ENCODE measurements at places on chromosomes 12 and 14.
A peak's percentile ranks its signal among the peaks of the same experiment; 100 is the strongest.

DNA sequence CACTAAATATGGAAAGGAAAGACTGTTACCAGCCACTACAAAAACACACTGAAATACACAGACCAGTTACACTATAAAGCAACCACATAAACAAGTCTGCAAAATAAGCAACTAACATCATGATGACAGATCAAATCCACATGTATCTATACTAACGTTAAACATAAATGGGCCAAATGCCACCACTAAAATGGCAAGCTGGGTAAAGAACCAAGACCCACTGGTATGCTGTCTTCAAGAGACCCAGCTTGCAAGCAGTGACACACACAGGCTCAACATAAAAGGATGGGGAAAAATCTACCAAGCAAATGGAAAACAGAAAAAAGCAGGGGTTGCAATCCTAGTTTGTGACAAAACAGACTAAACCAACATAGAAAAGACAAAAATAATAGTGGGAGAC, 260.9 kb upstream of the SSTR1 start:
- DNase-seq: no peak

GRCh38 chr12:109777544-109777943, 55.7 kb downstream of the TRPV4 start:
- DNase-seq: peak; percentile 18

GRCh38 chr12:42291680-42292079, 34.2 kb downstream of the ZCRB1 start:
- no peak for DNase-seq

GRCh38 chr12:4938900-4939299, 29.2 kb downstream of the KCNA1 start:
- no peak for DNase-seq

GRCh38 chr14:71371711-71372396, 464.6 kb downstream of the PCNX1 start:
- DNase-seq: no peak

GRCh38 chr12:106508966-106509365, 73.8 kb upstream of the RFX4 start:
- no peak for DNase-seq

GRCh38 chr12:77204083-77204482, 138.7 kb upstream of the E2F7 start:
- no peak for DNase-seq

- DNase-seq: no peak
These were observed 1454.6 kb downstream of the AACS start for GRCh38 chr12:126519833-126520232.

DNA sequence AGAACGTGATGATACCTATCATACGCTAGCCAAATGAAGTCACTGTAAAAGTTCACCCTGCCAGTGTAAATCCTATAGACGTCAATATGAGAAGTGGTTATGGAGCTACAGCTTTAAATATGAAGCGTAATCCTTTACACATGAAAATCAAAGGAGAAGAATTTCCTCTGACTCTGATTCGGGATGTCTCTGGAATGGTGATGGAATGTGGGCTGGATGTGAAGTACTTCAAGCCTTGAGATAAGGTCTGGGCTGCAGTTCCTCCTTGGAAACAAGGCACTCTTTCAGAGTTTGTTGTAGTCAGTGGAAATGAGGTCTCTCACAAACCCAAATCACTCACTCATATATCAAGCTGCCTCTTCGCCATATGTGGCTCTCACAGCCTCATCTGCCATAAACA, 53.1 kb upstream of the NAP1L1 start:
- DNase-seq: no peak

GRCh38 chr12:43325786-43326185, 226.2 kb downstream of the ADAMTS20 start:
- no peak for DNase-seq

DNA sequence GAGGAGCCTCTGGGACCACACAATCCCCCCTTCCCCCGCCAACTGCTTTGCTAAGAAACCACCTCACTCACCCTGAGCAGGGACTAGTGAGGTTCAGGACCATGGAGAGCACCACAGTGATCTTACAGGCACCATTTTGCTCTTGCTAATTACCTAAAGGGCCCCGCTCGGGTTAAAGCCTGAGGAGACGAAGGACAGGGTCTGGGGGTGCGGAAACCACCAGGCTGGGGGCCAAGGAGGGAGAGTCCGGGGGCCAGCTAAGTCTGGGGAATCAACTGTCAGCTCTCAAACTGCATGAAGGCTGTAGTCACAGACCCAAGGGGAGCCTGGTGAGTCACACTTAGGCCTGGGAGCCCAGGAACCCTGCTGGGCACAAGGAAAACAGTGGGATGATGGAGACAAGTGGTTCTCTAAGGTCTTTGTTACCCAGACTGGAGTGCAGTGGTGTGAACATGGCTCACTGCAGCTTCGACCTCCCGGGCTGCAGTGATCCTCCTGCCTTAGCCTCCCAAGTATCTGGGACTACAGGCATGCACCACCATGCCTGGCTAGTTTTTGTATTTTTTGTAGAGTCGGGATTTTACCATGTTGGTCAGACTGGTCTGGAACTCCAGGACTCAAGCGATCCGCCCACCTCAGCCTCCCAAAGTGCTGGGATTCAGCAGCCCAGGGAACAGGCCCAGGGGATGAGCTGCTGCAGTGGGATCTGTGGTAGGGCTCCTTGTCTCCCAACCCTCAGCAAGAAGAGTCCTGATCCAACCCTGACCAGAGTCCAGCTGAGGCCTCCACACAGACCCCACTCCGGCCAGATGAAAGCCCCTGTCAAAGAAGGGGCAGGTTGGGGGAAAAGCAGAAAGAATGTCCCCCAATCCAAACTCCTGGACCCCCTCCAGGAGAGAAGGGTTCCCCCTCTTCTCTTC, 98.8 kb downstream of the CALM1 start:
- peak; percentile 23 for DNase-seq

DNA sequence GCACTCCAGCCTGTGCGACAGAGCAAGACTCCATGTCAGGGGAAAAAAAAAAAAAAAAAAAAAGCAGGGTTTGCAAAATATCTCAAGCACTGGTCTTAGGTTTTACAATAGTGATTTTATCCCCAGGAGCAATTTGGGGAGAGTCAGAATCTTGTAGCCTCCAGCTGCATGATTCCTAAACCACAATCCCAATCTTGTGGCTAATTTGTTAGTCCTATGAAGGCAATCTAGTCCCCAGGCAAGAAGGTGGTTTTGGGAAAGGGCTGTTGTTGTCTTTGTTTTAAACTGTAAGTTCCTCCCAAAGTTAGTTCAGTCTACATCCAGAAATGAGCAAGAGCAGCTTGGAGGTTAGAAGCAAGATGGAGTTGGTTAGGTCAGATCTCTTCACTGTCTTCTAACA, 135.7 kb downstream of the PLXNC1 start:
- DNase-seq: no peak

- DNase-seq: no peak
These were observed 74.8 kb upstream of the MGAT4C start for GRCh38 chr12:86331012-86331411.

DNA sequence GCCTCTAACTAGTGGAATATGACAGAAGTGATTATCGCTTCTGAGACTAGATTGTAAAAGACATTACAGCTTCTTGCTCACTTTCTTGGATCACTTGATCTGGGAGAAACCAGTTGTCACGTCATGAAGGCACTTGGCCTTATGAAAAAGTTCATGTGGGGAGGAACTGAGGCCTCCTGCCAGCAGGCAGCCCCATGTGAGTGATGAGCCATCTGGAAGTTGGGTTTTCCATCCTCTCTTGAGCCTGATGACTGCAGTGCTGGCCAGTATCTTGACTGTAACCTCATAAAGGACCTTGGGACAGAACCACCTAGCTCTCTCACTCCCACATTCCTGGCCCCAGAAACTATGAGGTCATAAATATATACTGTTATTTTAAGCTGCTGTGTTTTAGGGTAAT, 28.0 kb downstream of the TTLL5 start:
- no peak for DNase-seq

DNA sequence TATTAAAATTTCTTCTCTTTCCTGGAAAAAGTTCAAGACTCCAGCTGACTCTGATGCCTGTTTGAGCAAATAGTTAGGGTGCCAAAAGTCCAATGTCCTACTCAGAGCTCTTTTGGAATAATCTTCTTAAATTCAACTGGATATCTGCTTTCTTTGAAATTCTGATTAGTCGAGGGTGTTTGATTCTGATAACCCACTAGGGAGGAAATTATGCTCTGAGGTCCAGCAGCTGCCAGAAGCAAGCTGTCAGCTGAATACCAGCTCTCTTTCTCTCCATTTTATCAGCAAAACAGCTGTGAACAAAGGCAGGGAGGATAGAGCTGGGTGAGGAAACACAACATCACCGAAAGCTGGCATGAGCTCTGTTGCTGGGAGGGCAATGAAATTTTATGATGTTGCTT, 141.5 kb downstream of the CAND1 start:
- DNase-seq: no peak

DNA sequence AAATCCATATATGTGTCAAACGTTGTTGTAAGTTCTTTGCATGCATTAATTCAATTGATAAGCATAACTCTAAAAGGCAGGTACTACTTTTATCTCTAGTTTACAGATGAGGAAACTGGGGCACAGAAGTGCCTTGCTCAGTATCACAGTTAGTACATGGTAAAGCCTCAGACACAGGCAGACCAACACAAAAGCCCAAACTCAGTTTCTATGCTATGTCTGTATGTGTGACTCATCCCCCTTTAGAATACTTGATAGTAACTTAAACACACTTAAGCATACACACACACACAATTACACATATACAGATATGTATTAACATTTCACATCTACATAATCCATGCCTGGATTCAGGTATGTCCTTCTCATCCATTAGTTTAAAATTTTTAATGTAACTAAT, 88.0 kb downstream of the EPS8 start:
- no peak for DNase-seq

DNA sequence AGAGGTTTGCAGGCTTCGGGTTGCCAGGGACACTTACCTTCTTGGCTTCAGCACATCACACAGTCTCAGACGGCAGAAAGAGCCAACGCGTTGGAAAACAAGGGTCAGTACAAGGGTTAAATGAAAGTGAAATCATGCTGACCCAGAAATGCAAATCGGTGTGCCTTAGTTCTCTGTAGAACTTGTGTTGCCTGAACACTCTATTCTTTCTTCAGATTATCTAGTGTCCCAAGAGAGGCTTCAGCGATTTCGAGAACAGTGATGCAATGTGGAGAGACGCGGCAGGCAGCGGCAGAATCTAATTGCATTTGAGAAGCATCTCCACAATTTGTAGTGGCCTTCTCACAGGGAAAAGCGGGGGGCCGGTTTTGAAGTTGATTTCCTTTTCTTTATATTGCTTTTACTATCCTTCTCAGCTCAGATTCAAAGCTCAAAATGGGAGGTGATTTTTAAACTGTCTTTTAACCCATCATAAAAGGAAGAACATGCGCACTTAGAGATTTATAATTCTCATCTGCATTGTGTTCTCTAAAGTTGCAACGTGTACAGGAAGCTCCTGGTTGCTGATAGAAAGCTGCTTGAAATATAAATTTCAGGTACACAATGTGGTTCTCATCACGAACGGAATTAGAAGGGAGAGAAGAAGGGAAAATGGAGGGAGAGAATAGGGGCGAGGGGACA, 67.8 kb upstream of the EGLN3 start:
- DNase-seq: no peak

GRCh38 chr14:75821831-75822521, 159.8 kb downstream of the TGFB3 start:
- DNase-seq: no peak

GRCh38 chr12:1884651-1885050, 33.8 kb downstream of the CACNA2D4 start:
- no peak for DNase-seq

- DNase-seq: no peak
These were observed 81.1 kb upstream of the RPH3A start for GRCh38 chr12:112710414-112710813.

- no peak for DNase-seq
These were observed 93.9 kb downstream of the DUSP6 start for GRCh38 chr12:89258240-89258969.

- DNase-seq: no peak
These were observed 899 bp upstream of the KCNH3 start for GRCh38 chr12:49537752-49538509.

GRCh38 chr12:106046301-106046846, 92.4 kb downstream of the NUAK1 start:
- no peak for DNase-seq

DNA sequence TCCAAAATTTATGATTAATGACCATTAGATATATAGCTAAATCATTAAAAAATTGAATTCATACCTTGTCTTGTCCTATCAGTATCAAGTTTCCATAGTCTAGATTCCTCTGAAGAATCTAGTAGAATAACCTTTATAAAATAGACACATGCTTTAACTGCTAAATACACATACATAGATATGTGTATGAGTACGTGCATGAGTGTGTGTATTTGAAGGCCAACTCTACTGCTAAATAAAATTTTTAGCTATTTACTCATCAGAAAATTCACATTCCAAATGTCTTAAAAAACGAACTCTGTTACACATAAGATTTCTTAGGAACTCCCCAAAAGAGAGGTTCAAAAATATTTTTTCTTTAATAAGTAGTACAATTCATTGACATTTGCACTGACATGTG, 233.0 kb downstream of the SSPN start:
- DNase-seq: no peak

DNA sequence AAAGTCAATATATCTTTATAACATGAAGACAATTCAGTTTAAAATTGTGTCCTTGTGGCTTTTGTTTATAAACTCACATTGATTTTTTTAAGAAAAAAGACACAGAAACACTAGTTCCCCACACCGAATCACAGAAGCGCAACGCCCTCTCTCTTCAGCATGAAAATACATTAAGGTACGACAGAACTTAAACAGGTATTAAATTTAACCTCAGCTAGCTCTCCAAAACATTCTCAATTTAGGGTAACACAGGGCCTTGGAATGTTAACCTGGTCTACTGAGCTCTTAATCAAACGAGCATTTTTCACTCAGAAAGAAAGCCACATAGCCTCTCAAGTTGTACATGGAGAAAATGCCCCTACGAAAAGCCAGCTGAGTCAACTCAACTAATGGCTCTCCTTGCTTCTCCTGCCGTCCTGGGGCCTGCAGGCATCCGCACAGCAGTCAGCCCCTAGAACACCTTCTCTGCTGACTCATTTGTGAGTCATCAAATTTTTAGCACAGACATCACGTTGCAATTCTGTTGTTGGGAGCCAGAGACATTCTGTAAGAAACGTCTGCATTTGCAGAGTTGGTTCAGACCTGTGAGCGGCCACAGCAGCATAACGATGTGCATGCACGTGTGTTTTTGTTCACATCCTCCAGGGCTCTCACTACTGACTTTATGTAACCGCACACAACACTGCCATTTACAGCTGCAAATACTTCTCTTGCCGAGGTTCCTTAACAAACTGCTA, 141.6 kb downstream of the ITPR2 start:
- no peak for DNase-seq

Measured in stimulated activated CD4-positive, alpha-beta T cell treated with anti-CD3 and anti-CD28 coated beads, Interleukin-12 subunit alpha, Interleukin-12 subunit beta, amount 100 ng/mL, for 24 hours (primary cell).